ENCODE measurements at places on chromosomes 3 and 15.
A peak's percentile ranks its signal among the peaks of the same experiment; 100 is the strongest.

DNA sequence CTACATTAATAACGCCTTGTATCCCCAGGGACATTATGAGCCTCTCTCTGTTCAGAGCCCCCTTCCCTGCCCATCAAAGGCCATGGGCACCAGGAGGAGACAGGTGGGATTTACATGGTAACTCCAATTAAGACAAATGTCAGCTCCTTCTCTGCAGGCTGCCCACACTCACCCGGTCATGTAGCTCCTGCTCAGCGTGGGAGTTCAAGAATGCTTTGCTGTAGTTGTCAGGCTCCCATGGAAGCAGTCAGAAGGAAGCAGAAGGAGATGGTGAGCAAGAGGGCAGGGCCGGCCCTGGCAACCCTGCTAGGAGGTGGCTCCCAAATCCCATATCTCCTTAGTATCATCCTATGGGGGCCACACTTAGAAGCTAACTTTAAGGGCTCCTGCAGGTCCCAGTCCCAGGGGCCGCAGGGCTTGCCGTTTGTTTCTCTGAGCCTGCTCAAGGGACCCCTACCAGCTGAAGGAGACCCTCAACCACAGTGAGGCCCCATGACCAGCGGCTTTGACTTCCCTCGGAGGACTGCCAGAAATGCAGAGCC, 218.4 kb upstream of the TLE3 start:
- no peak for DNase-seq

DNA sequence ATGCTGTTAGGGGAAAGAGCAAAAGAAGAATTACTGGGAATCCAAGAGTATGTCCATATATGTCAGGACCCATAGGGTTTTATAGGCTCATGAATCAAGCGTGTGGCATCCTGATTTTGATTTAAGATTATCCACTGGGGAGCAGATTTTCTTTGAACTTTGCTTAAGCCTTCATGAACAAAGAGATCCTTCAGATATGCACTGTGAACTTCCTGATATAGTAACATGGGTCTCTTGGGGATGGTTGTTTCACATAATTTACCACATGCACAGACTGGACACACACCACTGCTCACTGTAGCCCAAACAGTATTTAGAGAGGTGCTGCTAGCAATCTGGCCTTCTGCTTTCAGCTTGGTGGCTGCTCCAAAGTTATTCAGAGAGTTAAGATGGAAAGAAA, 200.9 kb upstream of the ZPLD1 start:
- no peak for DNase-seq

- DNase-seq: no peak
Measured at GRCh38 chr3:129536804-129537203, 6.2 kb upstream of the H1-8 start.

GRCh38 chr3:31103623-31104180, 209.2 kb upstream of the GADL1 start:
- no peak for DNase-seq

GRCh38 chr3:129722527-129722926, 116.1 kb upstream of the PLXND1 start:
- no peak for DNase-seq

- DNase-seq: no peak
Measured at GRCh38 chr3:54527521-54527920, 400.3 kb downstream of the LRTM1 start.

DNA sequence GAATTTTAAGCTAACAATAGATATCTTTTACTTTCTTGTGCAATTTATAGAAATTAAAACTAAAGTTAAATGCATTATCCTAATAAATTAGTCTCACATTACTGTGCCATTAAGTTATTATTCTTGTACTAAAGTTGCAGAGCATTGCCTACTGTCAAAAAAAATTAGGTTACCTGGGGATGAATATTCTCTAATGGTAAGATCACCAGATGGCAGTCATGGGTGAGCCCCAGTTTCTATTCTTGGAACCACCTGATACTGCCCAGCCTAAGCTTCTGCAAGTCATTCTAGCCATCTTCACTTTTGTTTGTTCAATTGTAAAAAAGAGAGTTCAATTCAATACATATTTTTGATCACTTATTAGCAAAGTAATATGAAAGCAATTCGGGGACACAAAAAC, 213.2 kb downstream of the CADM2 start:
- DNase-seq: no peak

DNA sequence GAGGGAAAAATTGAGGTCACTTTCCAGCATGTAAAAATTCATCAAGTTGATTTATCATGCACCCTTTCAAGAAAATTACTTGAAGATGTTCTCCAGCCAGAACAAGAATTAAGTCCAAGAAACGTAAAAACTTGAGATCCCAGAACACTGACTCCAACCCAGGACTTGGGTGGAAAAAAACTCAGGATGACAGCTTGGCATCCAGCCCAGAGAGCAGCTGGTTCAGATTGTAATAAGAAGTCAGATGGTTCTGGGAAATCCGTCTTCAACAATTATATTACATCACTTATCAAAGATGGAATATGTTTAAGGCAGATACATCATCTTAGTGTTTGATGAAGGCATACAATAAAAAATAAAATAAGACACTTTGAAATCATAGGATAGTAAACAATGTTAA, 23.0 kb upstream of the DNAJC13 start:
- DNase-seq: no peak

DNA sequence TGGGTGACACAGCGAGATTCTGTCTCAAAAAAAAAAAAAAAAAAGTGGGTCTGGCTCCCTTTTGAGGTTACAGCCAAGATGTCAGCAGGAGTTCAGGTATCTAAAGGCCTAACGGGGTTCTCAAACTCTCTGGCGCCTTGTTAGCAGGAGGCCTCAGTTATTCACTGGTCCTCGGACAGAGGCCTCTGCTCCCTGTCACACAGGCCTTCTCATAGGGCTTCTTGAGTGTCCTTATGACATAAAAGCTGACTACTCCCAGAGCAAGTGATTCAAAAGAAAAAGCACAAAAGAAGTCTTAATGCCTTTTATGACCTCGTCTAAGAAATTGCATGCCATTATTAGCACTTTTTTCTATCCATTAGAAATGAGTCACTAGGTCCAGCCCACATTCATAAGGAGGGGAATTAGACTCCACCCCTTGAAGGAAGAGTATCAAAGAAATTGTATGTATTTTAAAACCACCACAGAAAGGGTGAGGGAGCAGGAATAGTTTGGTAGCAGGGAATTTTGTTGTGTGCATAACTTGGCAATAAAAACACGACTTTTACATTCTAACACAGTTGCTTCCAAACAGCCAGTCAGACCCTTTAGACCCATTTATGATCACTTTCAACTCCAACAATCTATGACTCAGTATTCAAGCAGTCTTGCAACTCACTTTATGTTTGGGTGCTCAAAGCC, 90.3 kb downstream of the MEX3B start:
- DNase-seq: no peak

GRCh38 chr15:57973534-57973933, 92.0 kb downstream of the ALDH1A2 start:
- DNase-seq: no peak

- no peak for DNase-seq
Measured at GRCh38 chr3:5194801-5195509, 7.4 kb downstream of the EDEM1 start.

DNA sequence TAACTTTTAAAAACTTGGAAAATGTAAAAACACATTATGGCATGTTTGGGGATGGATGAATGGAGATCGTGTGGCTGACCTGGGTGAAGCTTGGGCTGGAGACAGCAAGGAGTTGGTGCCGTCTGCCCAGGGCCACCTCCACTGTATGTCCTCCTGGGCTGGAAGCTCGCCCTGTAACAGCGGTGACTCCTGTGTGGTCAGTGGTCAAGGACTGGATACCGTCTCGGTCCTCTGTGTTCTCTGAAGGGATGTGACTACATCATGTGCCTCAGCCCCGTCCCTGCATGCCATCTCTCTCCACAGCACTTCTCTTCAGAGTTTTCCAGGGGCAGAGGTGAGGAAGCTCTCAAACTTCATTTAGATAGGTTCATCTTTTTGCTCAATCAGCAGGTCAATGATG, 9.5 kb downstream of the LIMD1 start:
- DNase-seq: no peak

GRCh38 chr15:54064365-54064764, 86.1 kb downstream of the UNC13C start:
- DNase-seq: no peak

- DNase-seq: no peak
Measured at GRCh38 chr3:152381881-152382295, 113.2 kb downstream of the MBNL1 start.

DNA sequence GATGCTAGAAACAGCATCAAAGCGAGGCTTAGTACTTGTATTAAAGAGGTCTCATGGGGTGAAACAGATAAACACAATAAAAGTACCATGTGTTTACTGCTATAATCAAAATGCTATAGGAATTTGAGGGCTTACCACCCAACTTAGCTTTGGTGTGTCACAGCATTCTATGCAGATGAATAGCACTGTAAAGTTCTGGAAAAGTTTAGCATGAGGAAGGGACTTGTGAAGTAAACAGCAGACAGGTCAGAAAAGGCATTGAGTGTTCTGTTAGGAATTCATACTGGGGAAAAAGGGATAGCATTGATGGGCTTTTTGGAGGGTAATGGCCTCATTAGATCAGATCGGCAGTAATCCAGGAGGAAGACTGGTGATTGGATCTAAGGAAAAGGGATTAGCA, 505.3 kb downstream of the NLGN1 start:
- no peak for DNase-seq

- no peak for DNase-seq
Measured at GRCh38 chr15:41513506-41514227, at the start of gene LTK. Gene LTK, minus strand, starts transcription at chr15:41513827. Its CDS starts 118 bp downstream, at chr15:41513709.

DNA sequence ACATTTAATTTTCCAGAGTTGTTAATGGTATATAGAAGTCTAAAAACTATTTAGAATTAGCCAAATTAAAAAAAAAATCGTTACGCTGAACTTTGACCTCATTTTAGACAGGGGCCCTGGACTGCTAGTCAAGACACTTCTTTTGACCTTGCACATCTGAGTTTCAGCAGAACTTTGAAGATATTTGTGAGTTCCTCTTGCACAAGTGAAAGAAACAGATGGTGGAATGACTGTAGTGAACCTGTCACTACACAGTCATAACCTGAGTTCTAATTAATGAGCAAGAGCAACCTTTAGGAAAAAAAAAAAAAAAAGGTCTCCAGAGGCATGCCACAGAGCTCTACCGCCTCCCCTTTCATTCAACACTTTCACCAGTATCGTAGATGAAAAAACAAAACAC, 5.3 kb downstream of the MYO5C start:
- no peak for DNase-seq

GRCh38 chr15:48794697-48795134, 16.2 kb downstream of the CEP152 start:
- DNase-seq: no peak

GRCh38 chr3:166607933-166608521, 770.8 kb upstream of the BCHE start:
- no peak for DNase-seq

DNA sequence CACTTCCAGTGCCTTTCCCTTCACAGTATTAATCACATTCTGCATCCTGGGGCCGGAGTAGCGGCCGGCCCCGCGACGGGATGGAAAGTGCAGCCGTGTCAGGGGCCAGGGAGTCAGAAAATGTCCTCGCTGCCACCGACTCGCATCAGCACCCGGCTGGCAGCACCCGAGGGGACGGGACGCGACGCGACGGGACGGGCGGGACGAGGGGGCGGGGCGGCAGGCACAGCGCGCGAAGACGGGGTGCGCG, 353 bp downstream of the ATG3 start:
- DNase-seq: peak; percentile 83
